GM13977 (cell line): ENCODE measurements at places on chromosomes 2 and 18.

- DNase-seq, result no peak
These were observed 19.3 kb upstream of the MGAT5 start for GRCh38 chr2:134234535-134234934.

DNA sequence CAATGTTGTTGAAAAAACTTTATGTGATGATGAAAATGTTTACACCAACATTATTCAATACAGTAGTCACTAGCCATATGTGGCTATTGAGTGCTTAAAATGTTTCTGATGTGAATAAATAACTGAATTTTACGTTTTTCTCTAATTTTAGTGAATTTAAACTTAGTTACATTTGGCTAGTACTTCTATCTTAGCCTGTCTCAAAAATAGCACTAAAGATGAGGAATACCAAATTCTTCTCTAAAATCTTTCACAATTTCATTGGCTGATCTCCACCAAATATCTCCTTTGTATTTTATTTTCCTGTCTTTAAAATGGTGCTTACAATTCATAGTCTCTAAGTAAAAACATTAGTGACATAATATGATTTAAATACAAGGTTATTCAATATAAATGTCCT is 83.7 kb upstream of the RND3 start:
- no peak for DNase-seq

GRCh38 chr2:47503481-47504070 is 100.6 kb downstream of the MSH2 start:
- DNase-seq, result no peak

GRCh38 chr2:71678874-71679273 is 225.5 kb downstream of the DYSF start:
- no peak for DNase-seq

- no peak for DNase-seq
These were observed 19.3 kb upstream of the SMCHD1 start for GRCh38 chr18:2636126-2636631.

GRCh38 chr2:180291060-180291459 is 284.0 kb upstream of the CWC22 start:
- DNase-seq, result no peak

DNA sequence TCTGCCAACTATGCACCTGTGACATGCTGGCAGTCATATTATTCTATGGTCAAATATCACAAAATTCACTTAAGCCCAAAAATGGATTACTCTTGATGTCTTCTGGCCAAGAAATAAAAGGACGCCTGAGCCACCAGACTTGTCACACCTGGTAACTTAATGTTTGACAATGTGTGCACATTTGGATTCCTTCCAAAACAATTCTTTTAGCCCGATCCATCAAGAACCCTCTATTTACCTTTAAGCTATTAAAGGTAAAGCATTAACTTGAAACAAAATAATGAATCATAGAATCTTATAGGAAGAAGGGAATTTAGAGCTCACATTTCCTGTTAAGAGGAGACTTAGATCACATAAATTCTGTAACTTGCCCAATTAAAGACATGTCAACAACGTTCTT is 46.5 kb upstream of the NFU1 start:
- no peak for DNase-seq

DNA sequence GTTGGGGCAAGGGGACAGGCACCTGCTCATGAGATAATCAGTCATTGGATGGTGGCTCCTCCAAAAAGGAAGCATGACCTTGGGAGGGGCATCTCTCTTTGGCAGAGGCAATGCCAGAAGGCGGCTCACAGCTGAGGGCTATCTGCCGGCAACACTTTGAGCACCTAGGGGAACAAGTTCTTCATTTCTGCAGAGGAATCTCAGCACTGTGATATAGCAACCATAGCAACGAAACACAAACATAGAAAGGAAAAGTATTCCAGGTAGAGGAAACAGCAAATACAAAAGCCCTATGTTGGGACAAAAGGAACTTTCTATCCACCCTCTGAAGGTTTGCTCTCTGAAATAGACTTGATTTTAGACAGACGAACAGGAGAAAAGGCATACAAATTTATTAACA is 89.1 kb upstream of the NEDD4L start:
- DNase-seq, result no peak

DNA sequence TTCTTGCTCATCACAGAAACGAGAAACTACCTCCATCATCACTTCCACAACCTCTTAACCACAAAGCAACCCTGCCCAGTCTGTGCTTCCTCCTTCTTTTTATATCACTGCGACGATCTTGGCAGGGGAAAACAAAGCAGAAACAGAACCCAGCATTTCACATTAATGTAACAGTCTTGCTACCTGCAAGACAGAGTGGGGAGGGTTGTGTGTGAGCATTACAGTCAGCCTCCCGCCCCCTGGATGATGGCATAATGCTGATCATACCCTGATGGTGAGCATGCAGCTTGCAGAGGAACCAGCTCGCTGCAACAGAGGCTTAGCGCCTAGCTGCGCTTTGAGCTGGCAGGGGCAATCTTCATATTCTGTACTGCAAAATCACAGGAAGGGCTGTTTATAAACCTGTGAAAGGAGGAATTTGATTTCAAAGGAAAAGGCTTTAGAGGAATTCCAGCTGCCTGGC is 376.1 kb downstream of the IRS1 start:
- no peak for DNase-seq

DNA sequence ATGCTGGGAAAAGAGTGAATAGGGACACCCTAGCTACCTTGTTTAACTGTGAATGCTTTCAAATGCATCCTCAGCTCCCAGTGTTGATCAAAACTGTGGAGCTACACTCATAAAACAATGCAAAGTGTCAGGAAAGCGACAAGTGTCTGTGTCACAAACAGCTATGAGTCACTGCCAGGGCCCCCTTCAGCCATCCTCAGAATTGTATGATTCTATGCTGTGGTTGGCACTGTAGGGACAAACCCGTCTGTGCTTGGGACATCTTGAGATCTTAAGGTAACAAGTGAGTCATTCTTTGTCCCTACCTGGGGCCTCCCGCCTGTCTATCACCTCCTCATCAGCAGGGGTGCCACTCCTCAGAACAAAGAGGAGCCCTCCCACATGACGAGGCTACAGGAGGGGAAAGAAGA is 42.4 kb downstream of the KLF7 start:
- no peak for DNase-seq

DNA sequence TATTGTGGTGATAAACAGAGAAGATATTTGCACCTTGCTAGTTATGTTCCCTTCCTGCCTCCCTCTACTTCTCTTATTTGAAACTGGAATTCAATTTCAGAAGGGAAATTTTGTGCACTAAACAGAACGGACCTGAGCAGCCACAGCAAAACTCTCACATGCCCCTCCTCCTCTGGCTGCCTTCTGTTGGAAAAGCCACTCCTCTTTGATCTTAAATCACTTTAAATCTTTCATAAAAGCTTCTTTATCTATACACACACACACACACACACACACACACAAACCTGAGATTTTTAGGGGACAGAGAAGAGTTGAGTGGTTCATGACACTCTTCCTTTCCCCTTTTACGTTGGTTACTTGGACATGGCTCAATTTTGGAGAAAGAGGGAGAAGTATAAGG is 5.6 kb downstream of the TBR1 start:
- no peak for DNase-seq

DNA sequence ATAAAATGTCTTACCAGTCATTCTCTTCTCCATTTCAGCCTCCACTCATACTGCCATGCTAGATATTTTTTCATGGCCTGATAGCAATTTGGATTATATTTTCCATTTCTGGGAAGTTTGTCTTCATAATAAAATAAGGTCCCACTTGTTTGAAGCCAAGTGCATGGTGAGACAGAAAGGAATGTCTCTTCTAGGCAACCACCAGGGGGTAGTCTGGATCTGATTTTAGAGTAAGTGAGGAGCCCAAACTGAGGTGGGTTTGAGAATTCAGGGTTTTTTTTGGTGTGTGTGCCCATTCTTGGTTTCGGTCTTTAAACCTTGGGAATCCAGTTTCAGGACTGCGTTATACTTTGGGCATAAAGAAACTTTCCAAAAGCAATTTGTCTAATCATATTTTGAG is 315.5 kb downstream of the RPRM start:
- DNase-seq, result peak; percentile 10

DNA sequence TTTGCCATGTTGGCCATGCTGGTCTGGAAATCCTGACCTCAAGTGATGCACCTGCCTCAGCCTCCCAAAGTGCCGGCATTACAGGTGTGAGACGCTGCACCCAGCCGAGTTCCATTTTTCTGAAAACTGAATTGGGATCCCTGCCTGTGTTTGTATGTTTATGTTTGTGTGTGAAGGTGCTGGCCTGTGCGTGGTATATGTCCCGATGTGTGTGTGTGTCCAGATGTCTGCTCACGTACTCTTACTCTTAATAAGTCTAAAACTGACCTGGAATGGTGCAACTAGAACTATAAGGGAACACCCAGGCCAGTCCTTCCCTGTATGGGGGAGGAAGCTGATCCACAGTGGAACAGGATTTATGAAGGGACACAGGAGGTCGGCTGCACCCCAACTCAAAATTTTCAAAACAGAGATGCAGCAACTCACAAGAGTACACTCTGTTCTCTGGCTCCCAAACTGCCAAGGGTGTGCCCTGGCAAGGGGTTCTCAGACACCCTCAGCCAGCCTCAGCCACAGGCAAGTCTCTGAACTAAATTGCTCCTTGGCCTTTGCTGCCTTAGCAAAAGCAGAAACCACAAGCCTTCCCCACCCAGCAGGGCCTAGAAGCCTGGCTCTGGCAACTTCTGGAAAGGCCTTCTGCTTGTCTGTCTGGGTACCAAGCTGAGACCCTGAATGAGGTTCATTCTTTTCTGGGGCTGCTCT is 36.5 kb downstream of the RHOB start:
- DNase-seq, result no peak
